ENCODE measurements at places on chromosomes 5 and 9.
A peak's percentile ranks its signal among the peaks of the same experiment; 100 is the strongest.

- no peak for DNase-seq
- H3K27ac ChIP-seq: no peak overlapping the region
- no peaks in the 10 kb centered on the region for H3K36me3 ChIP-seq
- no peaks in the 10 kb centered on the region for H3K27me3 ChIP-seq
Measured at GRCh38 chr9:133703591-133704399, 34.4 kb downstream of the SARDH start.

GRCh38 chr5:32960340-32961058, 249.4 kb downstream of the NPR3 start:
- no peaks in the 10 kb centered on the region for H3K27me3 ChIP-seq
- H3K27ac ChIP-seq: no peak overlapping the region
- DNase-seq: no peak
- H3K4me1 ChIP-seq: no peaks in the 10 kb centered on the region

GRCh38 chr5:138579517-138579863, 4.3 kb upstream of the HSPA9 start:
- H3K27me3 ChIP-seq: no peaks in the 10 kb centered on the region
- no peak overlapping the region for H3K4me3 ChIP-seq
- H3K27ac ChIP-seq: no peak overlapping the region
- H3K36me3 ChIP-seq: peaks cover 4% of the 10 kb centered on the region

- no peak for DNase-seq
- H3K36me3 ChIP-seq: no peaks in the 10 kb centered on the region
- no peaks in the 10 kb centered on the region for H3K27me3 ChIP-seq
- no peak overlapping the region for H3K4me3 ChIP-seq
Measured at GRCh38 chr5:103942587-103943186, 380.1 kb upstream of the NUDT12 start.

- peak; percentile 10 for DNase-seq
- H3K27me3 ChIP-seq: no peaks in the 10 kb centered on the region
- no peaks in the 10 kb centered on the region for H3K36me3 ChIP-seq
Measured at GRCh38 chr5:86909418-86910295, 291.9 kb downstream of the COX7C start.

DNA sequence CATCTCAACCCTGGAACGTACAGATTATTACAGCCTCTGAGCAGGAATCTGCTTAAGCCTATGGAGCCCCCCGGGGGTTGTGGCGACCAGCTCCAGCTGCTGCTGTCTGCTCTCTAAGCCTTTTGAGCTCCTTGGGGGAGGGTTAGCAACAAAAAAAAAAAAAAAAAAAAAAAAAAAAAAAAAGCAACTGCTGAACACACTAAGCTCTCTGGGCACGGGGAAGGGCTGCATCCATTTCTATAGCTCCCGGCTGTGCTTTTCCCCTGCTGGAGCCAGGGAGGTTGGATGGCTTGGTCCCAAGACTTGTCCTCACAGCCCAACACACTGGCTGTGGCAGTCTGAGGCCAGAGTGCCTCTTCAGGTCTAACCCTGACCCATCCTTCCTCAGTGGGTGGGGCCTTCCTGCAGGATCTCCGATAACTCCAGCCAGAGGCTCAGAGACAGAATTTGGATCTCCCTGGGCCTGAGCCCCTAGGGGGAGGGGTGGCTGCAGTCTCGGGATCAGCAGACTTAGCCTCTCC, 82.1 kb downstream of the FBN2 start:
- peaks cover 23% of the 10 kb centered on the region for H3K4me1 ChIP-seq
- no peaks in the 10 kb centered on the region for H3K27me3 ChIP-seq
- DNase-seq: peak; percentile 97
- H3K36me3 ChIP-seq: peaks cover 3% of the 10 kb centered on the region
- H3K4me3 ChIP-seq: peak overlapping the region; percentile 59

GRCh38 chr9:77910194-77910621, 121.4 kb downstream of the GNAQ start:
- H3K36me3 ChIP-seq: peaks cover 3% of the 10 kb centered on the region
- H3K27ac ChIP-seq: no peak overlapping the region
- no peak for DNase-seq

GRCh38 chr5:78467752-78468357, 107.4 kb downstream of the SCAMP1 start:
- no peaks in the 10 kb centered on the region for H3K36me3 ChIP-seq
- peak; percentile 9 for DNase-seq
- H3K27ac ChIP-seq: no peak overlapping the region
- no peaks in the 10 kb centered on the region for H3K27me3 ChIP-seq
- no peak overlapping the region for H3K4me3 ChIP-seq

GRCh38 chr5:61256474-61256873, 75.6 kb upstream of the ZSWIM6 start:
- no peaks in the 10 kb centered on the region for H3K27me3 ChIP-seq
- no peak for DNase-seq
- peaks cover 12% of the 10 kb centered on the region for H3K4me1 ChIP-seq

- no peak overlapping the region for H3K27ac ChIP-seq
- no peaks in the 10 kb centered on the region for H3K36me3 ChIP-seq
- no peaks in the 10 kb centered on the region for H3K27me3 ChIP-seq
- DNase-seq: no peak
- H3K4me3 ChIP-seq: no peak overlapping the region
- no peaks in the 10 kb centered on the region for H3K4me1 ChIP-seq
Measured at GRCh38 chr5:55864606-55865541, 13.7 kb downstream of the IL31RA start.
